ENCODE measurements at places on chromosomes 16 and 17. TPM values are rescaled to one million over a fixed set of nuclear protein-coding genes. Genes with fewer than 3 reads are reported as not detected.

Gene HP
- total RNA-seq = not detected

Gene SLFN11
- 77.9 TPM for total RNA-seq

Gene CALB2
- not detected for total RNA-seq

Gene MAZ
- total RNA-seq = 253 TPM

Gene GPS1
- total RNA-seq = 131 TPM

Gene CCT6B
- total RNA-seq = 1.1 TPM

Gene MATCAP1
- 14.1 TPM for total RNA-seq

Gene BIRC5
- total RNA-seq = 38.8 TPM

Gene SLC16A5
- total RNA-seq = 23.8 TPM

Gene TBC1D3C
- total RNA-seq = not detected

Gene TEKT1
- total RNA-seq = not detected

Gene CD300LG
- total RNA-seq = under 0.01 TPM

Gene MAP3K14
- 2.3 TPM for total RNA-seq

Gene KRT9
- total RNA-seq = not detected

Gene TTYH2
- 2.1 TPM for total RNA-seq

Gene CACNG1
- not detected for total RNA-seq

Gene OTOA
- total RNA-seq = 0.29 TPM

Gene CEP20
- total RNA-seq = 21.2 TPM

Gene GAS7
- total RNA-seq = 0.10 TPM

Gene SETD6
- 7.6 TPM for total RNA-seq

Gene EVI2B
- 1.2 TPM for total RNA-seq

Gene CIITA
- total RNA-seq = 0.10 TPM

Gene TP53TG3
- not detected for total RNA-seq

Gene RAD51C
- 22.5 TPM for total RNA-seq

Gene CA5A
- not detected for total RNA-seq

Gene RBFOX1
- not detected for total RNA-seq

Gene HID1
- 39.8 TPM for total RNA-seq

Gene TOX3
- not detected for total RNA-seq

Gene MAPT
- total RNA-seq = under 0.01 TPM

Gene PRR35
- total RNA-seq = not detected

Gene C16orf92
- not detected for total RNA-seq

Gene GDPD3
- 1.8 TPM for total RNA-seq

Gene SPATA22
- total RNA-seq = not detected

Gene NOS2
- 0.10 TPM for total RNA-seq

Gene KRTAP9-2
- not detected for total RNA-seq

Gene GGT6
- not detected for total RNA-seq

Gene KRTAP9-3
- total RNA-seq = not detected

Data from vein endothelial cell (primary cell).